ENCODE measurements at places on chromosomes 7 and 10. TPM values are rescaled to one million over a fixed set of nuclear protein-coding genes. Genes with fewer than 3 reads are reported as not detected.

DNA sequence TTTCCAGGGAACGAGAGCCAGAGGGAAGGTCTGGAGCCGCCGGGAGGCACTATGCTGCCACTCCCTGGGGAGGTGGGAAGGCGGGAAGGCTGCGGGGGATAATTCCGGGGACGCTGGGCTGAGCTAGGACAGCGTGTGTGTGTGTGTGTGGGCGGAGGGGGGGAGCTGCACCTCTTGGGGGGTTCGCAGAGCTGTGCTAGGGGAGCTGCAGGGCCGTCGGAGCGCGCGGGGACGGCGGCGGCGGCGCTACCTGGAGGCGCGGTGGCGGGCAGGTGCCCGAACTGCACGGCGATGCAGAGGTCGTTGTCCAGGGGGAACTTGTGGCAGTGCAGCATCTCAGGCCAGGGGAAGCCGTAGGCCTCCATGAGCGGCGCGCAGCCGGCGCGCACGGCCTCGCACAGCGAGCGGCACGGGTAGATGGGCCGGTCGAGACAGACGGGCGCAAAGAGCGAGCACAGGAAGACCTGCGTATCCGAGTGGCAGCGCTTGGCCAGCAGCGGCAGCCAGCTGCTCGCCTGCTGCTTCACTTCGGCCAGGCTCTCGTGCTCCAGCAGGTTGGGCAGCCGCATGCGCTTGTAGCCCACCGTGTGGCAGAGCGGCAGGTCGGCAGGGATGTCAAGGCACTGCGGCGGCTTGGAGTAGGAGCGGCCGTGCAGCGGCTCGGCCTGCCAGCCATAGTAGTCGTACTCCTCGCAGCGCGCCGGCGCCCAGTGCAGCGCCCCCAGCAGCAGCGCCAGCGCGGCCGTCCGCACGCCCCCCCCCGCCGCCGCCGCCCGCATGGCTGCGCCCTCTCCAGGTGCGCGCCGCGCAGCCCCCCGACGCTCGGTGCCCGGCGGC is 526 bp downstream of the SFRP5 start:
- H3K4me3 ChIP-seq, result peak overlapping the region; percentile 39
- H3K27me3 ChIP-seq, result peaks cover 53% of the 10 kb centered on the region
- H3K36me3 ChIP-seq, result no peaks in the 10 kb centered on the region
- no peak overlapping the region for H3K27ac ChIP-seq
- no peak for DNase-seq

- no peaks in the 10 kb centered on the region for H3K36me3 ChIP-seq
- DNase-seq, result no peak
- no peaks in the 10 kb centered on the region for H3K27me3 ChIP-seq
- no peak overlapping the region for H3K27ac ChIP-seq
- H3K4me1 ChIP-seq, result no peaks in the 10 kb centered on the region
- H3K4me3 ChIP-seq, result no peak overlapping the region
These were observed 10.4 kb downstream of the FFAR4 start for GRCh38 chr10:93576888-93577287.

The EIF5AL1 gene
- total RNA-seq, result 0.55 TPM

The ZFAND2A gene
- 24.3 TPM for total RNA-seq

The FLNC gene
- 293 TPM for total RNA-seq

The CALHM3 gene
- not detected for total RNA-seq

- no peaks in the 10 kb centered on the region for H3K36me3 ChIP-seq
- peak; percentile 79 for DNase-seq
- H3K27me3 ChIP-seq, result no peaks in the 10 kb centered on the region
- H3K4me3 ChIP-seq, result peak overlapping the region; percentile 39
- peaks cover 44% of the 10 kb centered on the region for H3K4me1 ChIP-seq
These were observed 47.8 kb downstream of the CPEB3 start for GRCh38 chr10:92242910-92243671.

- no peaks in the 10 kb centered on the region for H3K36me3 ChIP-seq
- no peaks in the 10 kb centered on the region for H3K27me3 ChIP-seq
- H3K27ac ChIP-seq, result no peak overlapping the region
- DNase-seq, result no peak
- no peak overlapping the region for H3K4me3 ChIP-seq
These were observed 202.1 kb downstream of the COBL start for GRCh38 chr7:51114501-51114900.

GRCh38 chr10:69632516-69633199 is 2.6 kb downstream of the FAM241B start:
- H3K36me3 ChIP-seq, result no peaks in the 10 kb centered on the region
- no peak for DNase-seq
- peaks cover 16% of the 10 kb centered on the region for H3K4me1 ChIP-seq
- H3K27ac ChIP-seq, result no peak overlapping the region
- no peaks in the 10 kb centered on the region for H3K27me3 ChIP-seq
- H3K4me3 ChIP-seq, result no peak overlapping the region

The GGCT gene
- 18.8 TPM for total RNA-seq

- peak; percentile 95 for DNase-seq
- no peaks in the 10 kb centered on the region for H3K36me3 ChIP-seq
- no peak overlapping the region for H3K4me3 ChIP-seq
These were observed 53.9 kb downstream of the SYPL1 start for GRCh38 chr7:106057962-106058927.

DNA sequence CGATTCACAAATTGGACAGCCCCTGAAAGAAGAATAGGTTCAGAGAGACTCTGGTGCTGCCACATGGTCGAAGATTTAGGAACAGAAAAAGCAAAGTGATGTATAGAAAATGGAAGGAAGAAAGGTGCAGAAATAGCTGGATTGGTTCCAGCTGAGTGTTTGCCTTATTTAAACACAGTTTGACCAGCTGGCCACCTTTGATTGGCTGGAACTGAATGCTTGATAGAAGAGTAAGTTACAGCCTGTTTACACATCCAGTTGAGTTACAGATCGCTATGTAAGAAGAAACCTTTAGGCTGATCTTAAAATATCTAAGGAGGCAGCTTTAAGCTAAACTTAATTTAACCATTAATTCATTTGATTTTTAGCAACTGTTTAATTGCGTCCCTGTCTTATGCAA is 40.3 kb upstream of the KAT6B start:
- DNase-seq, result no peak
- H3K4me3 ChIP-seq, result no peak overlapping the region
- no peaks in the 10 kb centered on the region for H3K27me3 ChIP-seq
- H3K4me1 ChIP-seq, result no peaks in the 10 kb centered on the region
- no peak overlapping the region for H3K27ac ChIP-seq

GRCh38 chr7:94679358-94679757 is 23.4 kb upstream of the SGCE start:
- no peak for DNase-seq
- no peak overlapping the region for H3K27ac ChIP-seq
- no peak overlapping the region for H3K4me3 ChIP-seq
- no peaks in the 10 kb centered on the region for H3K36me3 ChIP-seq

The OGDHL gene
- total RNA-seq, result 6.1 TPM

- peak; percentile 72 for DNase-seq
- no peaks in the 10 kb centered on the region for H3K36me3 ChIP-seq
- H3K27ac ChIP-seq, result peak within 1 kb of the TSS; percentile 93
- H3K27me3 ChIP-seq, result no peaks in the 10 kb centered on the region
These were observed at the start of gene MDFIC for GRCh38 chr7:114922026-114922651. TSS of gene MDFIC (plus strand) at chr7:114922094. CDS start at chr7:114923034, 940 bp downstream.

All from sigmoid colon (tissue), 7 donors.